ENCODE measurements at places on chromosomes 2 and 18.

GRCh38 chr18:62105376-62105775, 81.5 kb downstream of the PIGN start:
- DNase-seq: peak; percentile 36

GRCh38 chr2:1859671-1860450, 115.5 kb upstream of the PXDN start:
- DNase-seq: no peak

DNA sequence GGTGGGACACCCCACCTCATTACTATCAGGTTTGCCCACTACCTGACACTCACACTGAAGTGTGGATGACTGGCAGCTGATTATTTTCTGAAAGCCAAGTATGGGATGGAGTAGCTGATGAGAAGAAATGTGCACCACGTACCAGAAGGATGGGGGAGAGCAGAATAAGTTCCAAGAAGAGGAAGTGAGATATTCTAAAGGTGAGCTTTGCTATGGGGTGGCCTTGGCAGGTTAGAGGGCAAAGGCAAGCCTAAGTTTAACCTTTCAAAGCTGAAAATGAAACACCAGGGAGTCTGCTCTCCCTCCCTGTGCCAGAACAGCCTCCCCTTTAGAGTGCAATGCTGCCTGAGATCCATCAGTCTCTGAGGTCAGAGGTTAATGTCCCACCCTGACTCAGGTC, 196.1 kb upstream of the OSR1 start:
- DNase-seq: no peak

DNA sequence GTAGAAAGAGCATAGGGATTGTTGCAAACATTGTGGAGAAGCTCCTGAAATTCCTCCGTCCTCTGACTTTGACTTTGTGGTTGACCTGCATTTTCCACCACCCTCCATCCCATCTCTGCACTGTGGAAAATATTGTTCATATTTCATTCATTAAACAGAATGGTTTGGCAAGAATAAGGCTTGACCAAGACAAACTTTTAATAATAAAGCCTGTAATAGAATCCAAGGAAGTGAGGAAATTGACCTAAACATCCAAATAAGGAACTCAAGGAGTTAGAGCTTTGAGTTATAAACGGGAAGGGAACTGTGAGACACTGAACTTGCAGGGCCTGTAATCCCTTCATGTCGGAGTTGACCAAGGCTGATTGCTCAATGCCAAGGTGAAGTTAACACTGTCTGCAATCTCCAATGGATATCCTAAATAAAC, 115.2 kb downstream of the GFPT1 start:
- DNase-seq: no peak

All from non-pigmented ciliary epithelial cell (primary cell).